Left renal cortex interstitium (tissue), 4 donors: ENCODE measurements at places on chromosomes 13 and 19. TPM values are rescaled to one million over a fixed set of nuclear protein-coding genes. Genes with fewer than 3 reads are reported as not detected.

SLC10A2 gene
- polyA plus RNA-seq = 0.65 TPM

CEACAM3 gene
- polyA plus RNA-seq = not detected

KLHL1 gene
- 1.1 TPM for polyA plus RNA-seq

IGSF23 gene
- polyA plus RNA-seq = 1.7 TPM

LRRC63 gene
- polyA plus RNA-seq = 0.24 TPM

ZNF98 gene
- 2.5 TPM for polyA plus RNA-seq

CD70 gene
- not detected for polyA plus RNA-seq
